ENCODE measurements at places on chromosomes 5 and 9.

GRCh38 chr9:115808108-115808507, 345.5 kb upstream of the PAPPA start:
- no peak for DNase-seq

- DNase-seq = no peak
Observed at GRCh38 chr5:139645430-139645871, 2.7 kb upstream of the CXXC5 start.

GRCh38 chr5:146732962-146733361, 145.6 kb downstream of the PPP2R2B start:
- no peak for DNase-seq

DNA sequence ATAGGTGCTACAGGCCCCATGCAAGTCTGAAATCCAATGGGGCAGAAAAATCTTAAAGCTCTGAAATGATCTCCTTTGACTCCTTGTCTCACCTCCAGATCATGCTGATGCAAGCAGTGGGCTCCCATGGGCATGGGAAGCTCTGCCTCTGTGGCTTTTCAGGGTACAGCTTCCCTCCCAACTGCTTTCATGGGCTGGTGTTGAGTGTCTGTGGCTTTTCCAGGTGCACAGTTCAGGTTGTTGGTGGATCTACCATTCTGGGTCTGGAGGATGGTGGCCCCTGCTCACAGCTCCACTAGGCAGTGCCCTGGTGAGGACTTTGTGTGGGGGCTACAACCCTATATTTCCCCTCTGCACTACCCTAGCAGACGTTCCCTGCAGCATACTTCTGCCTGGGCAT, 103.5 kb downstream of the STARD4 start:
- no peak for DNase-seq

DNA sequence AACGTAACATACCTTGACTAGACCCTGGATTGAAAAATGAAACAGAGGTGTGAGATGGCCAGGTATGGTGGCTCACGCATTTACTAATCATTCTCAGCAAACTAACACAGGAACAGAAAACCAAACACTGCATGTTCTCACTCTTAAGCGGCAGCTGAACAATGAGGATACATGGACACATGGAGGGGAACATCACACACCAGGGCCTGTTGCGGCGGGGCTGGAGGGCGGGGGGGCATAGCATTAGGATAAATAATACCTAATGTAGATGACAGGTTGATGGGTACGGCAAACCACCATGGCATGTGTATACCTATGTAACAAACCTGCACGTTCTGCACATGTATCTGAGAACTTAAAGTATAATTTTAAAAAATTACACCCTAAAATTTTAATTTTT, 15.9 kb downstream of the RAPGEF6 start:
- no peak for DNase-seq

DNA sequence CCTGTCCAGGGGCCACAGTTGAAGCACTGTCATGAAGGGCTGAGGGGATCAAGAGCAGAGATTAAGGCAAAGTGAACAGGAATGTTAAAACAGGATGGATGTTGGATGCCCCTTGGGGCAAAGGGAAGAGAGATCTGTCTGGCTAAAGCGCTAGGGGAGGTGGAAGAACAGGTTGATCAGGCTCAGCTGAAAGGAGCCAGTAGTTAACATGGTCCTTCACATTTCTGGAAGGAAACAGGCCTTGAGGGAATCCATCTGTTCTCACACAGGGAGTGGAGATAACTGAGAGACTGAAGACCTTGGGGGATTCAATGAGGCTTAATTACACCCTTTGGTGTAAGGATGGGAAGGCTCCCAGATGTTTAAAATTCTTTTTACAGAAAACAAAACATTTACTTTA, 5.8 kb downstream of the HAPLN1 start:
- no peak for DNase-seq

DNA sequence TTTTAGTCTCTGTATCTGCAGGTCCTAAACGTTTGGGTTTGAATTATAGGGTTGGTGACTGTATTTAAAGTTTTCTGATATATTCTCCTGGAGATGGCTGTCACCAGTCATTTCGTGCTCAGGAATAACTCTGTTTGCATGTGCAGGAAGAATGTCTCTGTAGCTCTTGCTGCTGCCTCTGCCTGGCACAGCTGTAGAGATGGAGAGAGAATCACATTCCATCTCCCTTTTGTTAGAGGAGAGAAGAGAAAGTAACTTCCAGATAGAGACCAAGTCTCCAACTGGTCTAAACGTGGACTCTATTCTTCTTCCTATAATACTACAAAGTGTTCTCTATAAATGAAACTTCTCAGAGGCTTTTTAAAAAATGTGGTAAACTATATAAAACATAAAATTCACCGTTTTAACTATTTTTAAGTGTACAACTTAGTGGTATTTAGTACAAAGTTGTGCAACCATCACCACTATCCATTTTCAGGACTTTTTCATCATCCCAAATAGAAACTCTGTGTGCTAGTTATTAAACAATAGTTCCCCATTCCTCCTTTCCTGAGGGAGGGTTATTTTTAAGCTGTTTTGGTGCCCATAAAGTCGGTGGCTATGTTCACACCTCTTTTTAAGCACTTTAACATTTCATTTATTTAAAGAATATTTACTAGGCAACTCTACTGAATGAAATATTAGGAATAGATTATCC, 20.7 kb upstream of the STARD4 start:
- DNase-seq = no peak

DNA sequence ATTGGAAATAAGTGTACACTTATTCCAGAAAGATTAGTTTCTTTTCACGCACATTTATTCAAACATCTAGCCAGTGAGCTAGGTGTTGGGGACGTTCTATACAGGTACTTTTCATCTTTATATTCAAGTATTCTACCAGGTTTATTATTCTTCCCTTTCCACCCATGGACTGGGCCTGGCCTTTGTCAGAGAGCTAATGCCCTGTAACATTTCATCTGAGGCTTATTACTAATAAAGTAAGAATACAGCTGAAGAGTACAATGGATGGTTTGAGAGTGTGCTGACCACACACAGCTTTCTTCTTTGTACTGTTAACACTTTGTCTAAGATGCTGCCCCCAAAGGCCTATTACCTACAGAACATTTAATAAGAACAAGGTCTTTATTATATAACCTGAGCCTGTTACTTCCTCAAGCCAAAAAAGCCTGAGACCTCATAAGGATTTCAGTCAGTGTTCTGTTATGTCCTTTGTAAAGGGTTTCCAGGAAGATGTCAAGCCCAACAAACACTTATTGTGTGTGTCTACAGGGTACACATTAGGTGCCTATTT, 93.5 kb downstream of the ZNF608 start:
- no peak for DNase-seq
